Thoracic aorta (tissue), 2 donors: ENCODE measurements at places on chromosomes 6 and 20.

- DNase-seq, result no peak
Measured at GRCh38 chr6:53937461-53937860, 142.7 kb downstream of the LRRC1 start.

DNA sequence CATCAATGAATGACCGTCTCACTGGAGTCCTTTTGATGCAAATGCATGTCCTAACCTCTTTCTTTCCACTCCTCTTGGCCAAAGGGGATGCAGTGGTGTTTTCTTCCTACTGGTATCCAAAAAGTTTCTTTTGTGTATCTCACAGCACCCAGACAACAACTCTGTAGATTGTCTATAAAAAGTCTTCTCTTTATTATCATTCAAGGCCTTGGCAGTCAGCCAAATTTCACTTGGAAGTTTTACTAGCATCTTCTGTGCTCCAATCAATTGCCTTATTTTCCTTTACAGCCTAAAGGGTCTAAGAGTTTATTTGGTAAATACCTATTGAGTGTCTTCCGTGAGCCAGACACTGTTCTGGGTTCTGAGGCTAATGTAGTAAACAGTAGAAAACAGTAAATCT lies 150.2 kb upstream of the RNF217 start:
- no peak for DNase-seq

GRCh38 chr6:16723826-16724225 lies 37.4 kb downstream of the ATXN1 start:
- DNase-seq, result no peak

DNA sequence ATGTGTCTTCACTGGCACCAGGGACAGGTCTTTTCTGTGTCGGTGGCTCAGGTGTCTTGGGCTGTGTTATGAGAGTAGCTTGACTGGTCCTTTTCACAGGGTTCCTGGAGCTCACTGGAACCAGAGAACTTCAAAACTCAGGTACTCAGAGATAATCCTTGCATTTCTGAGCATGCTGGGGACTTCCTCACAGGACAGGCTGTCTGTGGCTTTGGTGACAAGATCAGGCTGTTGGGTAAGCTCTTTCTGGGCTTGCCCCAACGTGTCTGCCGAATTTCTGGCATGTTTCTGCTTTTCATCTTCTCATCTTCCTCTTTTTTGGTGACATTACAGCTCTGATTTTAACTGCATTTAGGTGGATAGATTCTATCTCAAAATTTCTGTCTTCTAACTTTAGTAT lies 270.0 kb downstream of the CDH26 start:
- no peak for DNase-seq

GRCh38 chr20:49768204-49769047 lies 44.2 kb upstream of the SLC9A8 start:
- DNase-seq, result no peak

GRCh38 chr6:82364087-82365015 lies 734 bp downstream of the TPBG start:
- DNase-seq, result peak; percentile 3

GRCh38 chr6:134647861-134648260 lies 302.0 kb downstream of the ALDH8A1 start:
- DNase-seq, result no peak

- no peak for DNase-seq
Measured at GRCh38 chr6:156438350-156438923, 338.7 kb upstream of the ARID1B start.

- DNase-seq, result no peak
Measured at GRCh38 chr6:52454556-52454955, 34.4 kb downstream of the EFHC1 start.

DNA sequence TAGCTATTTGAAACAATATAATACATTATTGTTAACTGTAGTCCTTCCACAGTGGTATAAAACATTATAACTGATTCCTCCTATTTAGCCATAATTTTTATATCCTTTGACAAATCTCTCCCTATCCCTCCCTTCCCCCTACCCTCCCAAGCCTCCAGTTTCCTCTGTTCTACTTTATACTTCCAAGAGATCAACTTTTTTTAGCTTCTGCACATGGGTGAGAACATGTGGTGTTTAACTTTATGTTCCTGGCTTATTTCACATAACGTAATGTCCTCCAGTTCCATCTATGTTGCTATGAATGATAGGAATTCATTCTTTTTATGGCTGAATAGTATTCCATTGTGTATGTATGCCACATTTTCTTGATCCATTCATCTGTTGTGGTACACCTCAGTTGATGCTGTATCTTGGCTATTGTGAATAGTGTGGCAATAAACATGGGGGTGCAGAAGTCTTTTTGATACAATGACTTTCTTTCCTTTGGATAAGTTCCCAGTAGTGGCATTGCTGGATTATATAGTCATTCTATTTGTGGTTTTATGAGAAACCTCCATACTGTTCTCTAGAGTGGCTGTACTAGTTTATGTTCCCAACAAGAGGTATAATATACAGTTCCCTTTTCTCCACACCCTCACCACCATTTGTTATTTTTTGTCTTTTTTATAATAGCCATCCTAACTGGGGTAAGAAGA lies 205.0 kb downstream of the KCNQ5 start:
- no peak for DNase-seq

GRCh38 chr6:5279891-5280338 lies 18.6 kb downstream of the FARS2 start:
- no peak for DNase-seq

GRCh38 chr6:128063850-128064539 lies 163.1 kb upstream of the THEMIS start:
- DNase-seq, result no peak

DNA sequence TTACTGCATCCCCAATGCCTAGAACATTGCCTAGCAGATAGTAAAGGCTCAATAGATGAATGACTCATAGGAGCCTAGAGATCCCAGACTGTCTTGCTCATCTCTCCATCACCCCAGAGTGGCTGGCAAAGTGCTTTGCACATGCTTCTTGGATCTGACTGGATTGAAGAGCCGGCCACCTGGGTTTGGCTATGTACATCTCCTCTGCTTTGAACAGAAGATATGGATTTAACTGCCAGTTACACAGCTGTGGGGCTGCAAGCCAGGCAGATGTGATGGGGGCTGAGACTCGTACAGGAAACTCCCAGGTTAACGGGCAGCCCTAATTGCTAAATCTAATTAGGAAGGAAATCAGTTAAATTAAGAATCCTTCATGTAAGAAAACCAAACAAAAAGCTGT lies 28.6 kb downstream of the MYLIP start:
- DNase-seq, result no peak

DNA sequence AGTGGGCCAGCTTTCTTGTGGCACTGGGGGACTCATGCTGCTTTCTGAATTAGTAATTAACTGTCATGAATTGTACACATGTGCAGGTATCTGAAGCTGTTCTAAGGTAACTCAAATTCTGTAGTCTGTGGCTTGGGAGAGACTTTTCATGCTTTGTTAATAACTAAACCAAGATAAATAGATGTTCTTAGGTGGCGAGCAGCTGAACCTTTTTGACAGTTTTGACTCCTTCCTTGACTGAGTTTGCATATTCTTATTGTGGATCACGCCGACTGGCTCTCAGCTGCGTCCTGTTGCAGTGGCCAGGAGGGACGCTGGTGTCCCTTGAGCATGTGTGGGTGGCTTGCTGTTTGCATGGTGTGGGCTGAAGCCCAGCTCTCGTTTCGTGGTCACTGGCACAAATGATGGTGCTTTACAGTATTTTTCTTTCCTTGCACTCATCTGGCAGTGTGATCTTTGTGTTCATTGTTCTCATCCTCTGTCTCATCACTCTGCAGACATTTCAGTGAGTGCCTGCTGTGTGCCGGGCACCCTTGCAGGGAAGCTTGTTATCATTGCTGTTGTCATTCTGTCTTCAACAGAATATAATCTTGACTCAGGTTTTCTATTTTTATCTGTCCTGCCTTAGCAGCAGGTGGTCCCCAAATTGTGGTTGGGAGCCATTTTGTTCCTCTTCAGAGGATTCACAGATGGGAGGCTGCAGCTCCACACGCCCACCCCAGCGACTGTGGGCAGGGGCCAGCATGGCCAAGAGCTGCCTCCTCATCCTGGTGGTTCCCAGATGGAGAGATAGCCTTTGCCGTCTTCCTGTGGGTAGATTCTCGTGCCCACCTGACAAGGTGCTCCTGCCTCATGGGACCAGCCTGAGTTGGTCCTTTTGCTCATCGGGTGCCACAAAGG lies 39.6 kb downstream of the DUSP22 start:
- no peak for DNase-seq

DNA sequence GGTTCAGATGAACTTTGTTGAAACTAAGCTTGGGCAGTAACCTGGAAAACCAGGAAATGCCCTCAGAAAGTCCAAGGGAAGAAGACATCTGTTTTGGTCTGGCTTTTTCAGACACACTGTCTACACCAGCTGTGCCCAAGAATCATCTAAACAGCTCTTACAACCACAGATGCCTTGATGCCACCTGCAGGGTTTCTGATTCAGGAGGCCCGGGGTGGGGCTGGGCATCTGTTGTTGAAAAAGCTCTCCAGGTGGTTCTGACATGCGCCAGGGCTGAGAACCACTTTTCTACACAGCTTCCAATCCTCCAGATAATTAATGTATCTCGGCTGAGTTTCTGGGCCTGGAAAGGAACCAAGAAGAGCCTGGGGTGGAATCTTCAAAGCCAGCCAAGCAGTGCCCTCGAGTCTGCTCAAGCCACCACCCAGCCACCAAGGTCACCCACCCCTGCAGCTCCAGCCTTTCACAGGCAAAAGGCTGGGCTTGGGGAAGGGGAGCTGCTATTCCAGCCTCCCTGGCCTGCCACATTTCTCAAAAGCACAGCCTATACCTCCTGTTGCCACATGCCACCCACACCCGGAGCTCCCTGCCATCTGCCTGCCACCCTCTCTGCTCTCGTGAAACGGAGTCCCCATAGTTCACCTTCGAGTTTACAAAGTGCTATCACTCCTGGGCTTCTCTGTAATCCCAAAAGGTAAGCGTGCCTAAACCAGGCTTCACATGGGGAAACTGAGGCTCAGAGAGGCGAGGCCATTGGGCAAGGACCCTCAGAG lies 9.4 kb downstream of the MDGA1 start:
- DNase-seq, result no peak

GRCh38 chr6:77415706-77416105 lies 47.6 kb downstream of the HTR1B start:
- DNase-seq, result no peak

DNA sequence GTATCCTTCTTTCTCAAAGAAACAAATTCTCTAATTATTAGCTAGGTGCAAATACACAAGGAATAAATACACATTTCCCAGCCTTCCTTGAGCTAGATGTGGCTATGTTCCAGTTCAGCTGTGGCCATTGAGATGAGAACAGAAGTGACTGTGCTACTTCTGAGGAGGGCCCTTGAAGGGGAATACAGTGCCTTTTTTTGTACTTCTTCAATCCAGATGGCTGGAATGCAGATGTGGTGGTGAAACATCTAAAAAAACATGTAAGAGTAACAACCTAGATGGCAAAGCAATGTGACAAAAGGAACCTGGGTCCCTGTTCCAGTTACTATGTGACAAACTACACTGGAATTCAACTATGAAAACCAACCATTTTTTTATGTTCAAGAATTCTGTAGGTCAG lies 115.4 kb upstream of the DST start:
- DNase-seq, result no peak

GRCh38 chr20:4961746-4962145 lies 39.6 kb downstream of the SLC23A2 start:
- no peak for DNase-seq

GRCh38 chr6:68637071-68637470 lies 2.0 kb downstream of the ADGRB3 start:
- no peak for DNase-seq

GRCh38 chr6:143198312-143198711 lies 137.6 kb downstream of the AIG1 start:
- no peak for DNase-seq

DNA sequence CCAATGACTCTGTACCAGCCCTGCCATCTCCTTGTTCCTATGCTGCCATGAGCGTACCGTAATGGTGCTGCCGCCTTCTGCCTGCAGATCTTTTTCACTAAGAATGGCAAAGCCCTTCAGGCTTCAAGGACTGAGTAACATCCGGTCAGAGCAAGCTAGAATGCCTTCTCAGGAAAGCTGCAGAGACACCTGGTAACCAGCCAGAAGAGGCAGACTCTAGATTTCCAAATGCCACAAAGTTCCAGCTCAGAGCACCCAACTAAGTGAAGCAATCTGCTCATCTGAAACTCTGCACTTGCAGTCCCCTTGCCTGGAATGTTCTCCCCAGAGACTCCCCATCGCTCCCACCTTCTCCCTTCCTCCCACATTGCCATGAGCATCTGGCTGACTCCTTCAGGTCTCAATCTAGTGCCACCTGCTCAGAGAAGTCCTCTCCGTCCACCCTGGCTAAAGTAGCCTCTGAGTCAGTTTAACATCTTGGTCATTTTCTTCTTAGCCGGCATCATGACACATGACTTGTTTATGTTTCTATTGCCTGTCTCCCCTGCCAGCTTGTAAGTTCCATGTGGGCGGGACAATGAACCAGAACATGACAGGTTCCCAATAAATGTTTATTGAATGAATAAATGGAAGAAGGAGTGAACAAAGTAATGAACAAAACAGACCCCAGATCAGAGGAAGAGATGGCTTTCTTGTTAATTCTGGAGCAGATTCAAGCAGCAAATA lies 6.9 kb upstream of the OCSTAMP start:
- DNase-seq, result no peak

- DNase-seq, result no peak
Measured at GRCh38 chr20:51766994-51767866, 960 bp downstream of the ATP9A start.

GRCh38 chr6:105562027-105562426 lies 159.1 kb upstream of the PREP start:
- DNase-seq, result no peak

GRCh38 chr6:105593805-105594671 lies 191.2 kb upstream of the PREP start:
- no peak for DNase-seq

- no peak for DNase-seq
Measured at GRCh38 chr6:73722318-73723060, 26.5 kb downstream of the CD109 start.

- no peak for DNase-seq
Measured at GRCh38 chr6:13294499-13295069, 33.8 kb downstream of the TBC1D7 start.

- DNase-seq, result no peak
Measured at GRCh38 chr6:82074556-82074955, 173.0 kb downstream of the IBTK start.

- DNase-seq, result no peak
Measured at GRCh38 chr6:158085261-158086053, 82.6 kb downstream of the SERAC1 start.

DNA sequence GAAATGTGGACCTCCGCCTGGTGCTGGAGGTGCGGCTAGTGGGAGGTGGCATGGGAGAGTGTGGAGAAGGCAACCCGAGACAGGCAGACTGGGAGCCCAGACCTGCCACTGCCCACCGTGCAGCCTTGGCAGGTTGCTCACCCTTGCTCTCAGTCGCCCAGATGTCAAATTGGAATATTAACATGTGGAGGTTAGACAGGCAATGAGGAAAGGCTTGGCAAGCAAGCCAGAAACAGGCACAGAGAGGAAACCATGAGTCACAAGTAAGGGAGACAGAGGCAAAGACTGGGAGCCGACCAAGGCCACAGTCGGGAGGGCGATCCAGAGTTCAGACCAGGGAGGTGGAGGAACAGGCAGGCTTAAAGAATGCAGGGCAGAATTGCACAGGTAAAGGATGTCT lies 178.2 kb downstream of the FOXC1 start:
- DNase-seq, result peak; percentile 63
